ENCODE measurements at places on chromosomes 6 and 20.

DNA sequence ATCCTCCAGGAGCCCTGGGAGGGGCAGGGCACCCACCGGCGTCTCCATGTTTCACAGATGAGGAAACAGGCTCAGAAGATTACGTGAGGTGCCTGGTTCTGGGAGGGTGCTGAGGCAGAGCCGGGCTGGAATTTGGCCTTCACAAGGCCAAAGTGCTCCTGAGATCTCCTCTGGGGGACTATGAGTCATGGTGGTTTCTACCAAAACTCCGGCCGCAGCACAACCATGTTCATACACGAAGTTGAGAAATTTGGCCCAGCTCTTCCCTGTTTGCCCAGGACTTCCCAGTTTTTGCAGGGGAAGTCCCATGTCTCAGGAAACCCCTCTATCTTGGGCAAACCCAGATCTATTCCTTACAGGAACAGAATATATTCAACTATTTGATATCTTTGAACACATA is 172.9 kb upstream of the CDYL start:
- peak; percentile 47 for DNase-seq

GRCh38 chr6:10416516-10416862 is 1.6 kb upstream of the TFAP2A start:
- no peak for DNase-seq

DNA sequence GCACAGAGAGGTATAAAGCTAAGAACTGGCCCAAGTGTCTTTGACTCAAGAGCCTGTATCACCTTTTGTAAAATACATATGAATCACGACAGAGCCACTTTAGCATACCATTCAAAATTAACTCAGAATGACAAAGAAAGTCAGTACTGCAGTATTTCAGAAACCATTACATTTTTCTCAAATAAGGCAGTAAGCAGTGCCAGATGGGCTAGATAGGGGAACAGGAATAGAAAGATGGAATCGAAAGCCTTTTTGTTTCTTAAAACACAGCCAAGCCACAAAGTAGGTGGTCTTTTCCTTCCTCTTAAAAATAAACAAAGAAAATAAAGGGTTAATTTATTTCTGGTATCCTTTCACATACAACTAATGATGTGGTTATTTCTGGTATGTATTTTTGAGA is 10.3 kb downstream of the CLDN20 start:
- no peak for DNase-seq

DNA sequence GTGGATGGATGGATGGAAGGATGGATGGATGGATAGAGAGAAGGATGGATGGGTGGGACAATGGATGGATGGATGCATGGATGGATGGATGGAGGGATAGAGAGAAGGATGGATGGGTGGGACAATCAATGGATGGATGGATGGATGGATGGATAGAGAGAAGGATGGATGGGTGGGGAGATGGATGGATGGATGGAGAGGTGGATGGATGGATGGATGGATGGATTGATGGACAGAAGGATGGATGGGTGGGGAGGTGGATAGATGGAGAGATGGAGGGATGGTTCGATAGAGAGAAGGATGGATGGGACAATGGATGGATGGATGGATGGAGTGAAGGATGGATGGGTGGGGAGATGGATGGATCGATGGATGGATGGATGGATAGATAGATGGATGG is 6.4 kb downstream of the EEF1A2 start:
- no peak for DNase-seq

DNA sequence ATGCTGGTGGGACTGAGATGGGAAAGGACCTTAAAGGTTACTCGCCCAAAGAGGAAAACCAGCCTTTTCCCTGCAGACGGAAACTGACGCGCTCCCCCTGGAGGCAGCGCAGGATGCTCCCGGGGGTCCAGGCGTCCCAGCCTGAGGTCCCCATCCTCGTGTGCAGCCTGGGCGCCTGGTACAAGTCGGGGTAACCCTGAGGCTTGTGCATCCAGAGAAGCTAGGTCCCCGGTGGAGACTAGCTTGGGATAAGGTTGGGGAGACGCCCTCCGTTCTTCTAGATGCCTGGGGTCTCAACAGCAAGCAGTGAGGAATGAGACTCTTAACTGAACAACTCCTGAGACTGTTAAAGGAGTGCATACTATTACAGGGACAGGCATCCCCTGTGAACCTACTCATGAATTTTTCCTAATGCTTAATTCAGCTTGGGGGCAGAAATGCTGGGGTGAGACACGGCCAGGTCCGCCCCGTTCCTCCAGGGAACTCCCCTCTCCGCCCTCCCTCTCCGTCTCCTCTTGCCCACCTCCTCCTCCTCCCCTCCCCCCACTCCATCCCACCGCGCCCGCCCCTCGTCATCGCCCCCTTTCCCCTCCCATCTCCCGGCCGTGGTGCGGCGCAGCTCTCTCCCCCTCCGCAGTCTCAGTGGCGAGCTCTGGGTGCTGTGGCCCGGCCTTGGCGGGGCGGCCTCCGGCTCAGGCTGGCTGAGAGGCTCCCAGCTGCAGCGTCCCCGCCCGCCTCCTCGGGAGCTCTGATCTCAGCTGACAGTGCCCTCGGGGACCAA is at the start of gene PRSS35:
Gene PRSS35 (plus strand): TSS at position 634 of the 781 bp plus-strand sequence. CDS start 10,908 bp downstream, outside the sequence.
- peak; percentile 20 for DNase-seq

- DNase-seq: no peak
Observed at GRCh38 chr6:44044154-44044539, 83.1 kb downstream of the MRPL14 start.

GRCh38 chr6:36915599-36915998 is 29.8 kb downstream of the C6orf89 start:
- no peak for DNase-seq

- DNase-seq: no peak
Observed at GRCh38 chr20:7695635-7696034, 244.6 kb downstream of the HAO1 start.

DNA sequence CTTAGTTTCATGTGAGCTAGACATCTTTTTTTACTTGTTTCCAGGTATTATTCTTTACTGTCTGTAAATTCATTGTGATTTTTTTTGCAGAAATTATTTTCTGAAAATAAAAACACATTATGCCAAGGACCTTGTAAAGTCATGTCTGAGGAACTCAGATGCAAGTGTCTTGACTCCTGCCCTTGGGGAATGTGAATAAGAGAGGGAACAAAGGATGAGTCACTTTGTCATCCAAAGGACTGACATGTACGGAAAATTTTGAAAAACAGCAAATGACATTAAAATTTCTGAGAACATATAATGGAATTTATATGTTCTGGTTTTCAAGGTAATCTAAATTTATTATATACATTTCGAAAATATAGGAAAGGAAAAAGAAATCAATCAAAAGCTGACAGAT is 660.4 kb downstream of the CD109 start:
- DNase-seq: no peak

- no peak for DNase-seq
Observed at GRCh38 chr20:48631114-48632016, 196.4 kb downstream of the PREX1 start.

DNA sequence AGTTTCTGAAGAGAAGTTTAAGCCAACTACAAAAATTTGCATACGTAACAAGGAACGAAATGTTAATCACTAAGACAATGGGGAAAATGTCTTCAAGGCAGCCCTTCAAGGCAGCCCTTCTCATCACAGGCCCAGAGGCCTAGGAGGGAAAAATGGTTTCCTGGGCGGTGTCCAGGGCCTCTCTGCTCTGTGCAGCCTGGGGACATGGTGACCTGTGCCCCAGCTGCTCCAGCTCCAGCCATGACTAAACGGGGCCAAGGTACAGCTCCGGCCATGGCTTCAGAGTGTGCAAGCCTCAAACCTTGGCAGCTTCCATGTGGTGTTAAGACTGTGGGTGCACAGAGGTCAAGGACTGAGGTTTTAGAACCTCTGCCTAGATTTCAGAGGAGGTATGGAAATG is 325.1 kb downstream of the FRK start:
- DNase-seq: no peak

DNA sequence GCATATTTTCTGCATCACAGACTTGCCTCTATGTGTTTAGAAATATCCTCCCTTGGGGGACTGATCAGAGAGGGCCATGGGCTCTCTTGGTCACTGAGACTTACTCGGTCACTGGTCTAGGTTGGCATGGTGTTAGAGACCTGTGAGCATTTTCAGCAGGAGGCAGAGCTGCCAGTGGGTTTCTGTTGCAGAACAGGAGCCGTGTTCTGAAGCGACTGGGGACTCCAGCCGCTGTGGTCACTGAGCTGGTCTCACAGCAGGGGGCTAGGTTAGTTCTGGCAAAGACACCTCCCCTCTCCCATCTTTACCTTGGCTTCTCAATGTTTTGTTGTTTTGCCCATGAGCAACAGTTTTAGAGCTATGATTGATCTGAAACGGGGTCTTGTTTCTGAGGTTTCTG is 8.7 kb downstream of the TMEM181 start:
- DNase-seq: peak; percentile 16

GRCh38 chr20:16206817-16207216 is 366.4 kb downstream of the KIF16B start:
- DNase-seq: no peak

- no peak for DNase-seq
Observed at GRCh38 chr6:14190191-14190928, 72.8 kb downstream of the CD83 start.

DNA sequence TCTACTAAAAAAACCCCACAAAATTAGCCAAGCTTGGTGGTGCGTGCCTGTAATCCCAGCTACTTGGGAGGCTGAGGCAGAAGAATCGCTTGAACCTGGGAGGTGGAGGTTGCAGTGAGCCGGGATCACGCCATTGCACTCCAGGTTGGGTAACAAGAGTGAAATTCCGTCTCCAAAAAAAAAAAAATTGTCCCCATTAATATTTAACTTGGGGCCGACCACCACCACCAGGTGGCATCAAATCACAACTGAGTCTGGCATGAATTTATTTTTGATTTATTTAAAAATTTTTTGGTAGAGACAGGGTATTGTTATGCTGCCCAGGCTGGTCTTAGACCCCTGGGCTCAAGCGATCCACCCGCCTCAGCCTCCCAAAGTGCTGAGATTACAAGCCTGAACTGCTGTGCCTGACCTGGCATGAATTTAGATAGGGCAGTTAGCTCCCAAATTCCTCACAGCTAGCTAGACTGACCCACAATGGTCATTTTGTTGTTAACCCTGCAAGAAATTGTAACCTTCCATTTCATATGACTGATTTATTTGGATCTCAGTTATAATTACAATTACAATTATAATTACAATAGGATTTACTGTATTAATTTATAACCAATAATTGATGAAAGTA is 17.1 kb upstream of the BEND3 start:
- DNase-seq: no peak

DNA sequence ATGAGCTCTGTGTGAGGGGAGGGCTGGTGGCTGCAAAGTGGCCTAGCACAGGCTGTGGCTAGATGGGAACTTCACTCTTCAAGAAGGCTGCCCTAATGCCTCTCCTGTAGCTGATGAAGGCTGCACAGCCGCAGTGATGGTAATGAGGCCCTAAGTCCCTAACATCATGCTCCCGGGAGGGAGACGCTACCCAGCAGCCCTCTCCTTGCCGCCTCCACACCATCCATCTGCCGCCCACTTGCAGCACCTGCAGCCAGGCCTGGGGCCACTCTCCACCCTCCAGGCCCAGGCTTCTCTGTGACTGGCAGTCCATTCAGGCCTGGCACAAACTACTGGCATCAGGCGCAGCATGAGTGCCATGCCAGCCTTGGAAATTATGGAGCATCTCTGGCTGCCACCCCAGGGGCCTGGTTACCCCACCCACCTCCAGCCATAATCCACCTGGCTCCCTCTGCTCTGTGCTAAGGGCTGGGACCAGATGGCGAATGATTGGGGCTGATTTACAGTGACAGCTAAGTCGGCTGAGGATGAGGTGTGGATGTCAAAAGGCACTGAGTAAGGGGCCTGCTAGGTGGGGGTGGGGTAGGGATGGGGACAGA is 284.2 kb downstream of the LRFN2 start:
- no peak for DNase-seq

GRCh38 chr6:3031857-3032640 is 32.4 kb downstream of the NQO2 start:
- DNase-seq: no peak

DNA sequence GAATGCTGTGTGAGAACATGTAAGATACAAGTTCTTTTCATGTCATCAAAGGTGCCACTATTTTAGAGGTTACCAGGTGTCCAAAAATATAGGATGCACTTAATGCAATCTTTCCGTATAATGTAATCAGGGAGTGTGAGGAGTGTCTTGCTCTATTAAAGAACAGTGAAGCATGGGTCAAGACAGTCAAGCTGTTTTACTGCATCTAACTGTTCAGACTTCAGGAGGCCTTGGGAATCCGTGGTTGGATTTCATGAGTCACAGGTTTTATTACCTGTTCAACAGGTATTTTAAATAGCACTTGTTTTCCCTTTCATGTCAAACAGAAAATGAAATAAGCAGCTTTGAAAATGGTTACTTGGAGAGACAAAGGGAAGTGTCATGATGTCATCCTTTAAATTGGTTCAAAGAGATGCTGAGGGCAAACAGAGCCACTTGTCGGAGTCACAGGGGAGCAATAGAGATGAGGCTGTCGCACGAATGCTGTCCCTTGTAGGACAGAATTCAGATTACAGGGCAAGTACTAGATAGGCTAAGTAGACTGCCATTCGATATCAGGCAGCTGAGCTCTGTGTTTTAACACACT is 621.5 kb downstream of the QKI start:
- DNase-seq: no peak

DNA sequence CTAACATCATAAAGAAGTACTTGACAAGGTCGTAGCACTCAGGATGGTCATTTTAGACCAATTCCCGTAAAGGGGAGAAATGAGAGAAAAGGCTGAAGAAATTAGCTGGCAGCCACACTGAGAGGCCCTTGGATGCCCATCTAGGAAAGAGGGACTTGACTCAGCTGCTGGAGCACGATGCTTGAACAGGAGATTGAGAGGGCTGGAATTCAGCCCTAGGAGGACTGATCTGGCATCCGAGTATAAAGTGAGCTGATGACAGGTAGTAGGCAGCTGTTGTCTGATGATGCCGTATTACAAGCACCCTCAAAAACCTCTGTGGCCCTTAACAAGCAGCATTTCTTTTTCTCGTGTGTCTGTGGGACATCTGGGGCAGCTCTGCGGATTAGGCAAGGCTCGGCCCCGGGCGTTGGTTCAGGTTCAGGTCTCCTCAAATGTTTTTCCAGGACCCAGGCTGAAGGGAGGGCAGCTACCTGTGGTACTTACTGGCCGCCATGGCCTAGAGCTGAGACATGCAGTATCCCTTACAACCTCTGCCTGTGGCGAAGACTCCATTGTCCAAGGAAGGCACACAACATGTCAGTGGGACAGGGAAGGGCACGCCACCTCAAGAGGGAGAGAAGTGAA is 219.6 kb upstream of the SNX9 start:
- DNase-seq: no peak

DNA sequence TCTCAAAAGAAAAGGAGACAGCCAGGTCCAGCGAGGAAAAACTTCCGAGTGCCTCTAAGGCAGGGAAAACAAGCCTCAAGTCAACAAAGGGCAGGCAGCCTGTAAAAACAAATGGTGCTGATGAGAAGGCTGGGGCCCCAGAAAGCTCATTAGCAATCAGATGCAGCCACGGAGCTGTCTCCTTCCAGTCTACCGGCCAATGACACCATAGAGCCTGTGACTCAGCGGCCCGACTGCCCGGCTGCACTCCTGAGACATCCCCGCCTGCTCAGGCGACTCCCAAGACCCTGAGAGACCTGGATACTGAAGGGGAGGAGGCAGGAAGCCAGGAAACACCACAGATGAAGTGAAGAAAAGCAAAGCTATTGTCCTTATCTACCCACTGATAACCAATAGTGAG is 120.1 kb upstream of the HDDC2 start:
- DNase-seq: no peak
